ENCODE measurements at places on chromosomes 2 and 18.

DNA sequence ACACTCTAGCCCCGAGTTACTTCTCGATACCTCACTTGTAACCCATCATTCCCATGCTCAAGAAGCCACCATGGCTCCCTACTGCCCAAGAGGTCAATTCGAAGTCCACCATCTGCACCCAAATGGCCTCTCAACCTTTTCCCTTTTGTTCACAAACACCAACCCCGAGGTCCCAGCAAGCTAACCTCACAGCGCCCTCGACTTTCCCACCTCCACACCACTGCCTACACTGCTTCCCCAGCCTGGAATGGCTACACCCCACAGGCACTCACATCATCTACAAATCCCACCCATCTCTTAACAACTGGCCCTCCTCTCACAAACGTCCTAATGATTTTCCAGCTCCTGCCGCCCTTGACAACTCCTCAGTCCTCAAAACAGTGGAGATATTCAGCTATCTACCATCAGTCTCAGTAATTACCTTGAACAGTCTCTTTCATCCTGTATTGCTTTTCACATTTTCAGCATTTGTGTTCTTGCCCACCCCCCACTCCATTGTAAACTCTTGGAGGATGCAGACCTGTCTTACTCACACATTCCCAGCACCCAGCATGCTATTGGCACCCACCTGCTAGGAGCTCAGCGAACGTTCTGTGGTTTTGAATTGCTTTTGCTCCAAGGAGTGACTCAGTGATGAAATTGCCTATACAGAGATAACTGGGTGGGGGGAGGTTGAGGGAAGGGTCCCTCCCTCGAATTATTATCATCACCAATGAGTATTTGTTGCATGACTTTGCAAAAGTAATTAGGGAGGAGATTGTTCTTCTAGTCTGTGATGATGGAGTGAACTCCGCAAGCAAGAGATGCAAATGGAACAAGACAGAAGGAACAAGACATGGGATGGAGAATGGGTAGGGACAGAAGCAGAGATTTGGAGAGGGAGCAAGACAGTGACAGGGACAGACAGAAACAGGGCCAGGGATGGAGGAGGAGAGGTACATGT is 106.8 kb downstream of the CYP26B1 start:
- no peak for DNase-seq

DNA sequence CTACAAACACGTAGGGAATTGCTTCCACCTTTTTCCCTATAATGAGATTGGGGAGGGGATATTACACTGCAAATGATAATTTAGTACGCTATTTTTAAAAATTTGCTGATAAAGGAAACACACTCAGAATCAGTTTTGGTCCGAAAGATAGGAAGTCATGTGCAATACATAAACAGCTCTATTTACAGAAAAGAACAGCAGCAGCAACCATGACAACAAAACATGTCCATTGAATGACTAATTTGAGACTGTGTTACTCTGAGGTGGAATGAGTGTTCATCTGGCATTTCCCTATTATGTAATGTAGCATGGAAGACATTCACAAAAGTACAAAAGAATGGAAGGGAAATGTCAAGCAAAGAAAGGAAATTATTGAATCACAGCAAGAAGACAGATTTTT is 337.2 kb downstream of the NBAS start:
- DNase-seq, result no peak

DNA sequence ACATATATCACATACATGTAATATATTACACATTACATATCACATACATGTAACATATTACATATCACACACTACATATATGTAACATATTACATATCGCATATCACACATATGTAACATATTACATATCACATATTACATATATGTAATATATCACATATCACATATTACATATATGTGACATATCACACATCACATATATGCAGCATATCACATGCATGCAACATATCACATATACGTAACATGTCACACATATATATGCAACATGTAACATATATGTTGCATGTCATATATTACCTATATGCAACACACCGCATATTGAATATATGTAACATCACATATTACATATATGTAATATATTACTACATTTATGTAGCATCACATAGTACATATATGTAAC is 211.2 kb downstream of the ARL6IP6 start:
- no peak for DNase-seq

- DNase-seq, result no peak
These were observed 1624.2 kb downstream of the LRP1B start for GRCh38 chr2:140506606-140507005.

GRCh38 chr2:85989288-85989865 is 100.6 kb upstream of the ST3GAL5 start:
- DNase-seq, result no peak

DNA sequence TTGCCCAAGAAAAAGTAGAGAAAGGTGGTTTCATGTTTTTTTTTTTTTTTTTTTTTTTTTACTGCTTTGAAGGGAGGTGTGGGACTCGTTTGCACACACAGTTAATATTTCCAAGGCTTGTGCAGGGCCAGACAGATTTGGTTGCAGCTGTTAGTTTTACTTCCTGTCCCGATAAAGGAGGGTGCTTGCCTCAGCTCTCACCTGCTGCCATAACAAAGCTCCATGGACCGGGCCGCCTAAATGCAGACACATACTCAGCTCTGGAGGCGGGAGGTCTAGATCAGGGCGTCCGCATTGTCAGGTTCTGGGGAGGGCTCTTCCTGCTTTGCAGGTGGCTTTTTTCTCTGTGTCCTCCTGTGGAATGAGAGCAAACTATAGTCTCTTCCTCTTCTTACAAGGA is 69.9 kb downstream of the ODC1 start:
- DNase-seq, result no peak

DNA sequence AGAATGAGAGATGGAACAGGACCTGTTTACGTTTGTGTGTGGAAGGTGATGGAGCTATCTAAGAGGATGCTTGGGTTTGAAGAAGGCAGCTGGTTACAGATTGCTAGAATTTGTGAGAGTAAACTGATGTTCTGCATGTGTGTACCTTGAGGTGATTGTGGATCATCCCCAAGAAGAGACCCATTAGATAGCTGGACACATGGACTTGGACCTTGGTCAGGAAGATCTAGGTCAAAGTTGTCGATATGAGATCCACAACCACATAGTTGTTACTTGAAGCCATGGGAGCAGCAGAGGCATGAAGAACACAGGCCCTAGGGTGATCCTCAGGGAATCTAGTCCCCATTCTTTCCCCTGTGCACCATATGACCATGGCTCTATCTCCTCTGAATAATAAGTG is 101.0 kb downstream of the PKP4 start:
- DNase-seq, result no peak

DNA sequence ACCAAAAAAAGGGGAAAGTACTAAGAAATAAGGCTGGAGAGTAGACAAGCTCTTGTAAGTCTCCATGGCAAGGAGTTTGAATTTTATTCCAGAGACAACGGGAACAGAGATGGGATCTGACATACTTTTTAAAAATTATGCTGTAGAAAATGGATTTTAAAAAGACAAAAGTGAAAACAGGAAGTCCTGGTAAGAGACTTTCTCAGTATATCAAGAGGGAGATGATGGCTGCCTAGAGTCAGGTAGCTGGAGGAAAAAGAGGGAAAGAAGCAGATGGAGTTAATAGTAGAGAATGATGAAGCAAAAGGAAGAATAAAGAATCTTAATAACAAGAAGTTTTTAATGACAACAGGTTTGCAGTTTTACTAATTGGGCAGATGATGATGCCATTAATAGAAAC is 168.1 kb downstream of the SRBD1 start:
- no peak for DNase-seq

DNA sequence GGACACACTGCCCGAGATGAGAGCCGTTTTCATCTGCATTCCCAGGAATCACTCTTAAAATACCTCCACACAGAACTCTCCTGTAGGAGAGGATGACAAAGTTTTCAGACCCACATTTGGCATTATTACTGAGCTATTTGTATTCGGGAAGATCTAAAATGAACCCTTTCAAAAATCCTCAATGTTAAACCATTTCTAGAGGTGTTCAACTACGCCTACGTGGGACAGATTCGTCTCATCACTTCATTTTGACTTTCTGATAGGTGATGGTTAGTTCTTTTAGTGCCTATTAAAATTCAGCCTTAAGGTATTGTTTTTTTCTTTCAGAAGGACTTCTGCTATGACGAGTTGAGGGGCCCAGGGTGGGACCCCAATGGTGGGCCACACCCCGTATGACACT is 71.4 kb upstream of the MGAT4A start:
- no peak for DNase-seq

DNA sequence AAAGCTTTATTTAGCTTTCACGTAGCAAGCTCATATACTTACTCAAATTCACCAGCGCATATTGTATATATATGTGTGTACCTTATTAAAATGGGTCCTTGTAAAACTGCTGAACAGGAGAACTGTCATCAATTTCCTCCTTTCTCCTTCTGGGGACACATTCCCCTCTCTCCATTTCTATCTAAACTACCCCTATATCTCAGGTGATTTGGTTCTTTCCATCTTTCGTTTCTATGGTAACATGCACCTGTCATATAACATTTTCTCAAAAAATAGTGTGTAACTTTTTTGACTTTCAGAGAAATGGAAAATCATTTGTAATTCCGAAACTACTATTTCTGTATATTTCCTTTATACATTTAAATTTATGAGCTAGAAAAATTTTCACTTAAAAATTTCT is 83.5 kb upstream of the CD226 start:
- DNase-seq, result no peak

- no peak for DNase-seq
These were observed 100.9 kb downstream of the ASAP2 start for GRCh38 chr2:9307535-9307934.

GRCh38 chr2:10316860-10317259 is 14.2 kb downstream of the HPCAL1 start:
- peak; percentile 27 for DNase-seq

GRCh38 chr2:584863-585823 is 92.1 kb downstream of the TMEM18 start:
- no peak for DNase-seq

GRCh38 chr2:73293534-73294171 is at the start of gene EGR4:
TSS of gene EGR4 (minus strand) at chr2:73293548. CDS start at chr2:73293317, 231 bp downstream.
- DNase-seq, result peak; percentile 93

DNA sequence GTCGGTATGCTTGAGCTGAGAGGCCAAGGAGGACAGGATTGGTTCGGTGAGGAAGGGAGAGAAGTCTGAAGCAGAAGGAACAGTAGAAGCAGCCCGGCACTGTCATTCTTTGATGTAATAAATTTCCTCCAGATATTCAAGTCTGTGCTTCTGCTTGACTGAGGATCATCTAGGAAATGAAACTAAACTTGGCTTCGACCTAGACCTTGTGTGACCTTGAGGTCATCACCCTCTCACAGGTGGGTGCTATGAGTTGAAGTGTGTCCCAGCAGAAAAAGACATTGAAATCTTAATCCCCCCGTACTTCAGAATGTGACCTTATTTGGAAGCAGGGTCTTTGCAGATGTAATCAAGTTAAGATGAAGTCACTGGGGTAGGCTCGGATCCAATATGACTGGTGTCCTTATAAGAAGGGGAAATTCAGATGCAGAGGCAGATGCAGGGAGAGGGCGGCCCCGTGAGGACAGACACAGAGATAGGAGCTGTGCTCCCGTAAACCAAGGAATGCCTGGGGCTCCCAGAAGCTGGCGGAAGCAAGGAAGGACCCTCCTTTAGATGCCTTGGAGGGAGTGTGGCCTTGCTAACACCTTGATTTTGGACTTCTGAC is 49.0 kb downstream of the PRKCE start:
- DNase-seq, result no peak

DNA sequence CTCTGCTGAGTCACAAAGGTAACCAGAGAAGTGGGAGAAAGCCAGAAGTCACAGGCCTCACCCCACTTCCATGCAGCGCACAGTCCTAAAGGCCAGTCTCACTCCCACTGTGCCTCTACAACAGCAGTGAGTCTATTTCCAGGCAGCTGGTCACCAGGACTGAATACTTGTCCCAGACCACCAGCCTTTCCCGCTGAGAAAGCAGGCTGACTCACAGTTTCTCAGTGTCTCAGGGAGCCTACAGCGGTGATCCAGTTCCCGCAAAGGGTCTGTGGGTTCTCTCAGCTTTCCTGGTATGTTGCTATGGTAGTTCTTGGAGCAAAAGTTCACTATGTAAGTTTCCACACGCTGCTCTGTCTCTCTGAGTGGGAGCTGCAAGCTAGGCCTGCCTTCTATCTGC is 622.5 kb downstream of the RNF144A start:
- no peak for DNase-seq

GRCh38 chr2:229417176-229417575 is 146.1 kb upstream of the PID1 start:
- no peak for DNase-seq

- peak; percentile 11 for DNase-seq
These were observed 324.5 kb upstream of the MYT1L start for GRCh38 chr2:2655453-2656114.

GRCh38 chr2:117555965-117556364 is 258.5 kb upstream of the DDX18 start:
- no peak for DNase-seq

GRCh38 chr2:231965102-231965501 is 3.6 kb downstream of the DIS3L2 start:
- no peak for DNase-seq

DNA sequence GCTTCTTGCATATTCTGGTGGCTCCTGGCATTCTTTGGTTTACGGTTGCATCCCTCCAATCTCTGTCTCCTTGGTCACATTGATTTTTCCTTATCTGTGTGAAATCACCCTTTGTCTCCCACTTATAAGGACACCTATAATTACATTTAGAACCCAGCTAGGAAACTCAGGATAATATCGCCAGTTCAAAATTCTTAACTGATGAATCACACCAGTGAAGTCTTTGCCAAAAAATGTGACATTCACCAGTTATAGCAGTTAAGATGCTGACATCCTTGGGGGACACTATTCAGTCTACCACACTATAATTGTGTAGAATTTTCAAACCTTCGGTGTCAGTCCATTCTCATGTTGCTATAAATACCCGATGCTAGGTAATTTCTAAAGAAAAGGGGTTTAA is 320.2 kb downstream of the TMX3 start:
- no peak for DNase-seq

DNA sequence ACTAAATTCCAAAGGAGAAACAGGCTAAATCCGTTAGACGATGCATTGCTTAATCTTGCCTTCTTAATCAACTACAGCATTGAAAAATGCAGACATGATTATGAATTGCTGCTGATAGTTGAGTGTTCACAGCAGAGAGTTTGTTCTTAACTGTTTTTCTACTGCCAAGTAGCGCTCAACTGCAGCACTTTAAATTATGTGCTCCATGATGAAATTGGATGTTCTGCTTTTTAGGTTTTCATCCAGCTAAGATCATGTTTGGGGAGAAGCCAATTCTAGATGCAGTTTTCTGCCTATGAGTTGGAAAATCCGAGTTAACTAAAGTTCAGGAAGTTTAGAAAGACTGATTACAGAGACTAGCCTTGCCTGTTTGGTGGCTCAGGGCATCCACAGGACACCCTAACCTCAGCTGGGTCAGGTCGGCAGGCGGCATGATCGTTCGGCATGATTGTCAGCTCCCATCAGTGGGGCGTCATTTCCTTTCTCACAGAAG is 119.4 kb upstream of the PIEZO2 start:
- no peak for DNase-seq

- no peak for DNase-seq
These were observed 50.6 kb downstream of the SLC66A2 start for GRCh38 chr18:79900610-79901570.

- DNase-seq, result no peak
These were observed 21.3 kb downstream of the SLC66A2 start for GRCh38 chr18:79930020-79930642.
